ENCODE measurements at places on chromosomes 3 and 15.

- DNase-seq: no peak
Measured at GRCh38 chr15:35994876-35995275, 448.9 kb upstream of the DPH6 start.

DNA sequence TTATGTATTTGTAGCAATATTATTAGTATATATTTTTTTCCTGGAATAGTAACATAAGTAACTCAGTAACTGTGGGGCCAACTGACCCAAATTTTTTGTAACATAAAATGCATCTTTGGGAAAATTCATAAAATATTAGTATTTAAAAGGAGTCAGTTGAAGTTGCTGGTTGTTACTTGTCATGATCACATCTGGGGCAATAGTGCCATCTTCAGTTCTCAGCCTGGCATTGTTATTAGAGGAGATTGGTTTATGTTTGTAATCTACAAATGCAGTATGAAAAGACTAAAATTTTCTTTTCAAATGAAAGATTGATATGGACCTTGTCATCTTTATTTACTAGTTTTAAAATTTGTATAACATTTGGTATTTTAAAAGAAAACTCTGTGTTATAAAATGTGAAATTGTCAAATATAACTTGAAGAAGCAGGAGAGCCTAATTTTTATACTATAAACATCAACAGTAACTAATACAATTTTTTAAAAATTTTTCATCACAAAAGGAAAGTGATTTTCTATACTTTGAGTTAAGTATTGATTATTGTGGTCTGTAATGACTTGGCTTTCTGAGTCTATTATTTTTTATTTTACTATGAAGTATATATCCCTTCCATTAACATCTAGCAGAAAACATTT, 38.8 kb upstream of the MLF1 start:
- DNase-seq: no peak

- no peak for DNase-seq
Measured at GRCh38 chr3:100039075-100039474, 75.2 kb downstream of the FILIP1L start.

DNA sequence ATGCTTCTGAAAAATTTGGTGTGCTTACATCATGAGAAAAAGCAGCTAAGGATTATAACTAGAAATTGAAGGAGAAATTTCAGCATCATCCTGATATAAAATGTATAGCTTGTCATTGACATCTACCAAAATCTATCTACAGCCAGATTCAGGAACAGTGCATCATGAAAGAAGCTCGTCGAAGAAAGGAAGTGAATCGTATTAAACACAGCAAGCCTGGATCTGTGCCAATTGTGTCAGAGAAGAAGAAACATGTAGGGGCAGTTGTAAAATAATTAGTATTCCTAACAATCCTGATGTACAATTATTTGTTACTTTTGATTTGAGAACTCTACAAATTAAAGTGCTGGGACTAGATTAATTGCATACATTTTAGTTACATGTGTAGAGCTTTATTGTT, 37.2 kb downstream of the AP4E1 start:
- no peak for DNase-seq

GRCh38 chr3:155232605-155233004, 60.9 kb downstream of the STRIT1 start:
- DNase-seq: no peak

GRCh38 chr3:102165367-102165766, 269.4 kb upstream of the ZPLD1 start:
- no peak for DNase-seq

- DNase-seq: no peak
Measured at GRCh38 chr15:61794881-61795280, 265.4 kb downstream of the VPS13C start.

GRCh38 chr3:65660000-65660598, 378.6 kb downstream of the MAGI1 start:
- no peak for DNase-seq

- DNase-seq: no peak
Measured at GRCh38 chr3:64673159-64673715, 14.6 kb downstream of the ADAMTS9 start.

GRCh38 chr3:177050501-177051237, 146.6 kb downstream of the TBL1XR1 start:
- DNase-seq: no peak

GRCh38 chr3:150275941-150276340, 132.2 kb upstream of the TSC22D2 start:
- DNase-seq: no peak

DNA sequence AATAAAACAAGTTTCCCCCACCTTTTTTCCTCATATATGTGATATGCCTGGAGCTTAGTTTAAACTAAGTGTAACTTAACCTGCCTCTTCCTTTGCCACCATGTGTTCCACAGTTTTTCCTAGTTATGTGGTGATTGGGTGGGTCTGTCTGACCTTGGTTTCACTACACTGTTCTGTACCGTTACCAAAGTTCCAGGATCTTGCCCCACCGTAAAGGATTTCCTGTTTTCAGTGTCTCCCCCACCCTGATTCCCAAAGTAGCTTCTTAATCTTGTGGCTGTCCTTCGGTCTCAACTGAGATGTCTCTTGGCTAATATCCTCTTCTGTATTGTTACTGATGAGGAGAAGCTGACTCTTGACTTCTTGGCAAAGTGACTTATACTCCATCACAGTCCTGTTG, 6.4 kb upstream of the MGA start:
- no peak for DNase-seq

DNA sequence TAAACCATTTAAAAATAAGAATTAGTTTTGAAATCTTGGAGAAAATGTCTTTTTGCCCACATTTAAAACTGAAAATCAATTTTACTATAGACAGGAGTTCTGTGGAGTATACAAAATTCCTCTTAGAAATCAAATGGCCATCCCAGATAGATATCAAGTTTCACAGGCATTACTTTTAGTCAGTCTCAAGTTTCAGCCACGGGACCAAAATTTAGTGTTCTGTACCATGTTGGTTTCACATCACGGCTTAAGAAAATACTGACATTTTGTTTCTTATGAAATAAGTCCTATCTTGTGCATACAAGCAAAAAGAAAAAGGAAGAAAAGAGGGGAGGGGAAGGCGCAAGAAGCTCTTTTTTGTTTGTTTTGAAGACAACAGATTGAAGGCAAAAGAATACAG, 45.7 kb downstream of the EIF2AK4 start:
- no peak for DNase-seq

GRCh38 chr3:196740481-196741248, 1.0 kb downstream of the PAK2 start:
- DNase-seq: peak; percentile 31

DNA sequence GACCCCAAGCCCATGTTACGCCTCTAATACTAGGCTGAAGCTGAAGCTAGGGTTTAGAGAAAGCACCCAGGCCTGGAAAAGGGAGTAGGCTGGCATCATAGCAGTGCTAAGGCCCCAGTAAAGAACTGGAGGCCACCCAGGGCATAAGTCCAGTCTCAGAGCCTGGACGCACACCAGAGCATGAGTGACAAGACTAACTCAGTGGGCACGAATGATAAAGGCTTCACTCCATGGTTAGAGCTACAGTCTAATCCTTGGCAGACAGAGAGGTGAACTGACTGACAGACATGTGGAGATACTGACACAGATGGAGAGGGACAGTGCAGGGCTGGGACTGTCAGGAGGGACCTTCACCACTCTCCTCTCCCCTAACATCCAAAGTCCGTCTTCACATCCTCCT, 139.8 kb downstream of the KCNMB2 start:
- no peak for DNase-seq

DNA sequence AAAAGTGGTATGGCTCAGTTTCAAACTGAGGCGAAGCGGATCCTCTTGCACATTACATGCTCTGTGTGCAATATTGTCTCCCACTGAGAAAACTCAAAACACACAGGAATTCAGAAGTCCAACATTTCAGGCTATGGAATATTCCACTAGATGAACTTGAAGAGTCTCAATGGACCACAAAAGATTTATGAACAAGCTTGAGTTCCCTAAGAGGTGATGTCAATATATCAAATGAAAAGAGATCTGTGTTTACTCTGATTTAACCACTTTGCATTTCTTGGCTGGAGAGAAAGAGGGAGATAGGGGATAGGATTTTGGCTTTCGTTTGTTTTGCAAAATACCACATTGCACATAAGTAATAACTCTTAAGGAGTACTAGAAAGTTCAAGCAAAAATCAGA, 20.3 kb downstream of the PDZRN3 start:
- DNase-seq: no peak

All from ovary (tissue), 10 donors.